ENCODE measurements at places on chromosomes 7 and 10.
A peak's percentile ranks its signal among the peaks of the same experiment; 100 is the strongest.

- no peak for DNase-seq
Observed at GRCh38 chr7:36923943-36924436, 199.7 kb upstream of the AOAH start.

GRCh38 chr10:33139181-33139646, 181.2 kb upstream of the ITGB1 start:
- DNase-seq, result peak; percentile 62

DNA sequence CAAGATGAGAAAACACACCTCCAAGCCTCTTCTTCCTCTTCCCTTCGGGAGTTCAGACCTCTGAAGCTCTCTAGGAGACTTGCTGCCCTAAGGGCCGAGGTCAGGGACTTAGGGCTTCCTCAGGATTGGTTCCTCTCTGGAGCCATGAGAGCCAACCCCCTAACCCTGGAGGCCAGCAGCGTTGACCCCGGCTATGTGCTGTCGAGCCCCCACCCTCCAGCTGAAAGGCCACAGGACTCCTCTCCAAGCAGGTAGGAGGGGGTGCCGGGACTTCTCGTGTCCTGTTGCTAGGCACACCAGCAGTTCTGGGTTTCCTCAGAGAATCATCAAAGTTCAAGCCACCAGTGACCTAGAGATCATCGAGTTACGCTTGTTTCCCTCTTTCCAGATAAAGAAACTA, 87.4 kb downstream of the ARHGAP22 start:
- no peak for DNase-seq

DNA sequence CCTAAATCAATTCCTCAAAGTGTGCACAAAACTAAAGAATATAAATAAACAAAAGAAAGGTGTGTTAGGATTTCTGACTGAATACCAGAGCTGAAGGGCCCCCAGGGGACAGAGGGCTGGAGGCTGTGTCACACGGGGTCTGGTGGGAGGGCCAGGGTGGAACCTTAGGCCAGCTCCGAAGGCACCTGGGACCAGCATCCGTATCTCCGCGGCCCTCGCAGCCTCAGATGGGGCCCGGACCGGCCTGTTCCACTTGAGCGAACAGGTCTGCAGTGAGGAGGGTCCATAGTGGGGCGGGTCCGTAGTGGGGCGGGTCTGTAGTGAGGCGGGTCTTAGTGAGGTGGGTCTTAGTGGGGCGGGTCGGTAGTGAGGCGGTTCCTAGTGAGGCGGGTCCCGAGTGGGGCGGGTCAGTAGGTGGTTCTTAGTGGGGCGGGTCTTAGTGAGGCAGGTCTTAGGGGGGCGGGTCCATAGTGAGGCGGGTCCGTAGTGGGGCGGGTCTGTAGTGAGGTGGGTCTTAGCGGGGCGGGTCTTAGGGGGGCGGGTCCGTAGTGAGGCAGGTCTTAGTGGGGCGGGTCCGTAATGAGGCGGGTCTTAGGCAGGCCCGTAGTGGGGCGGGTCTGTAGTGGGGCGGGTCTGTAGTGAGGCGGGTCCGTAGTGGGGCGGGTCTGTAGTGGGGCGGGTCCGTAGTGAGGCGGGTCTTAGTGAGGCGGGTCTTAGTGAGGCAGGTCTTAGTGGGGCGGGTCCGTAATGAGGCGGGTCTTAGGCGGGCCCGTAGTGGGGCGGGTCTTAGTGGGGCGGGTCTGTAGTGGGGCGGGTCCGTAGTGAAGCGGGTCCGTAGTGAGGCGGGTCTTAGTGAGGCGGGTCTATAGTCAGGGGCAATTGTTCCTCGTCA, 15.1 kb downstream of the GPR146 start:
- DNase-seq, result no peak

GRCh38 chr10:102645741-102646609, 1.7 kb downstream of the TRIM8 start:
- peak; percentile 46 for DNase-seq

DNA sequence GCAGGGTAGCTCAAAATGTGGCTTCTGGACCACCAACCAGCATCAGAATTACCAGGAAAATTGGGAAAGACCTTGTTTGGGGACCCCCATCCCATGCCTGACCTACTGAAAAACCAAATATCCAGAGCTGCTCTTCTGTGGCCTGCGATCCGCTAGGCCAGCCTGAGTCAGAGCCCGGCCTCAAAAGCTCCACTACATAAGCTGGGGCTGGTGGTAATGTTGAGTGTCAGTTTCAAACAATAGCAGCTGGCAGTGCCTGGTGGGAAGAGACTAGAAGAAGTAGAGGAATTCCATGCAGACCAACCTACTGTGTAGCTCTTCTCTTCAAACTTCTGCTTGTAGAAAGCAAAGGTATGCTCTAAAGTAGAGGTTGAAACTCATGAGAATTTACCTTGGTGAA, 52.0 kb downstream of the KLRG2 start:
- no peak for DNase-seq

DNA sequence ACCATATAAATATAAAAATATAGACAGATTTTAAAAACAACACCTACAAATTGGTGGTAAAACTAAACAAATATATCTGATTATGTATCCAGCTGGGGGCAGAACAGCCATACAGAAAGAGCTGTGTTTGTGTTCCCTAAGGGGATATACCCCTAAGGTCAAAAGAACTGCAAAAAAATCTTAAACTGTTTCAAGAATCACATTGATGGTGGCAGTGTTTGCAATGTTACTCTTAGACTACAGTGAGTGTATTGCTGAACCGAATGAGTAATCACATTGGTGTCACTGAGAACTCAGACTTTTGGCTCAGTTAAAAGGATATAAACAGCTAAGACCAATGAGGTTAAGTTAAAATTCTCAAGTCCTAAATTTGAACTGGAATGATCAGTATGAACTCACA, 27.1 kb upstream of the PTPRN2 start:
- DNase-seq, result no peak

All from stimulated activated CD8-positive, alpha-beta memory T cell treated with anti-CD3 and anti-CD28 coated beads, Interleukin-4, amount 100 ng/mL, for 1 hour (primary cell).